ENCODE measurements at places on chromosomes 7 and 10.

DNA sequence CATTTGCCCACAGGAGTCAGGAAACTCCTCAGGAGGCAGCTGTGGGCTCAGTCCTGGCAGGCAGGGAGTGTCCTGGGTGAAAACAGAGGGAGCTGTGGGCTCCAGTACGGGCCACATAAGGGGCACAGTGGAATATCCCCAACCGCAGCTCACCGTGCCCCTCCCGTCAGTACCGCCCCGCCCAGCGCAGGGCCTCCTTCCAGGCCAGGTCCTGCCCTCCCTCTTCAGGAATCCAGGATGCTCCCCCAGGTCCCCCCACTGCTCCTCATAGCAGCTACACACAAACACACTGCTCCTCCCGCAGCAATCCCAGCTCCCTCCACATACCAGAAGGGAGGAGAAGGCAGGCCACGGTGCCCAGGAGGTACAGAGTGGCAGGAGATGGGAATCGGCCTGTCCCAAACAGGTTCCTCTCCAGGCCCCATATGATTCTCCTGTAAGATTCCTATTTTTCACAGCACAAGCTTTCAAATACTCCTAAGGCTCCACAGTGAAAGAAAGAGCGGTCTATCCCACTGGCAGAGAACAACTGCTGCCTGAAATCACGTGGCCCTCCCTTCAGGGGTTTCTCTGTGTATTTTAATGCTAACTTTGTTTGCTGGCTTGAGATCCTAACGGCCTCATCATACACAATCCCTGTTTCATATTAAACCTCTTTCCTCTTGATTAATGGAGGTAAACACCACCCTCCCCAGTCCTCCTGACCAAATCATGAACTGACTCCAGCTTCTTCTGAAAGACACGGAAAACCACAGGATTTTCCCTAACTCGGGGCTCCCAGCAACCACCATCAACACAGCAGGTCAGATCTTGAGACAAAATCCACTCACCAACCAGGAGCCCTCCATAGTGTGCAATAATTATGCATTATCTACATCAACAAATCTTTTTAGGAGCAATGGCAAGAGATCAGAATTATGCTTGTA lies 178.7 kb downstream of the TNS3 start:
- no peak for DNase-seq

GRCh38 chr7:71404726-71405345 lies 272.9 kb downstream of the GALNT17 start:
- no peak for DNase-seq

GRCh38 chr7:130721486-130722277 lies 12.3 kb downstream of the KLF14 start:
- DNase-seq = peak; percentile 5

DNA sequence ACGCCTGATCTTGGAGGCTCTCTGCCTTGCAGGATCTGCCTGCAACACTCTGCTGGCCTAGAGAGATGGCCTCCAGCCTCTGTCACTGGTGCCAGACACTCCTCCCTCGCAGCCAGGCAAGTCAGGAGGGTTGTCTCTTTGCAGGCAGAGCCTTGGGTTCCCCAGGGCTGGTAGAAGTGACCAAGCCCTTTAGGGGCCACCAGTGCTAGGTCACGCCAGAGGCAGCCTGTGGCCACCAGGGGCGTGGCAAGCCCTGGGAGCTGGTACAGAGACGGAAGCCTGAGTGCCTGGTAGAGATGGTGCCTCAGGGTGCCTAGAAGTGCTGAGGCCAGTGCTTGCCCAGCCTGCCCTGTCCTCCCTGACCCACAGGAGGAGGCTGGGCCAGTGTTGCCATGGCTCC lies 9.1 kb downstream of the ADCYAP1R1 start:
- DNase-seq = no peak

- DNase-seq = no peak
These were observed 57.5 kb upstream of the MGAM2 start for GRCh38 chr7:142053988-142054387.

GRCh38 chr10:129514568-129515451 lies 47.8 kb downstream of the MGMT start:
- no peak for DNase-seq

DNA sequence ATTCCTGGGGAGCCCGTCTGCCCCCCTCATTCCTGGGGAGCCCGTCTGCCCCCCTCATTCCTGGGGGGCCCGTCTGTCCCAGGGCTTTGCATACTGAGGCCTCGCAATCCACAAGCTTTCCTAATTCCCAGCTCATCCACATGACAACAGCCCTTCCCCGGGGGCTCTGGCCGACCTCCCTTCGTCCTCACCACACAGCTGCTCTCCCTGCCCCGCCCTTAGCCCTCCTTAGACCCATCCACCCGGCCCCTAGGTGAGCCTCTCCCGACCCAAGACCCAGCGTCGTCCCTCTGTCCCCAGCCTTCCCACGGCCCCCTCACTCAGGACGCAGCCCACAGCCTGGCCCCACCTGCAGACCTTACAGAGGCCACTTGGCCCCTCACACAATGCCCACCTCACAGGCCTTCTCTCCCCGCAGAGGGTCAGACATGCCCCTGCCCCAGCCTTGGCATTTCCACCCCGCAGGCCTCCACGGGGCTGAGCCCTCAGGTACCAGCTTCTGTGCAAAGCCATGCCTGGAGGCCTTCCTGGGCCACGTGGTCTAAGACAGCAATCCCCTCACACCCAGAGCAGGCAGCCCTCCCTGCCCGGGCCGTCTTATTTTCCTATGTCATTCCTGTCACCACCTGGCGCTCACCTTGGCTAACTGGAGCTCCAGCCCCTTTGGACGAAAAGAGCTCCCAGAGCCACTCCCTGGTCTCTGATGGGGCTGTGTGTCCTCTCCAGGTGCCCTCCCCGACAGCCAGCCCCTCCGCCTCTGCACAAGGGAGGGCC lies 3.5 kb upstream of the FAM20C start:
- DNase-seq = no peak

DNA sequence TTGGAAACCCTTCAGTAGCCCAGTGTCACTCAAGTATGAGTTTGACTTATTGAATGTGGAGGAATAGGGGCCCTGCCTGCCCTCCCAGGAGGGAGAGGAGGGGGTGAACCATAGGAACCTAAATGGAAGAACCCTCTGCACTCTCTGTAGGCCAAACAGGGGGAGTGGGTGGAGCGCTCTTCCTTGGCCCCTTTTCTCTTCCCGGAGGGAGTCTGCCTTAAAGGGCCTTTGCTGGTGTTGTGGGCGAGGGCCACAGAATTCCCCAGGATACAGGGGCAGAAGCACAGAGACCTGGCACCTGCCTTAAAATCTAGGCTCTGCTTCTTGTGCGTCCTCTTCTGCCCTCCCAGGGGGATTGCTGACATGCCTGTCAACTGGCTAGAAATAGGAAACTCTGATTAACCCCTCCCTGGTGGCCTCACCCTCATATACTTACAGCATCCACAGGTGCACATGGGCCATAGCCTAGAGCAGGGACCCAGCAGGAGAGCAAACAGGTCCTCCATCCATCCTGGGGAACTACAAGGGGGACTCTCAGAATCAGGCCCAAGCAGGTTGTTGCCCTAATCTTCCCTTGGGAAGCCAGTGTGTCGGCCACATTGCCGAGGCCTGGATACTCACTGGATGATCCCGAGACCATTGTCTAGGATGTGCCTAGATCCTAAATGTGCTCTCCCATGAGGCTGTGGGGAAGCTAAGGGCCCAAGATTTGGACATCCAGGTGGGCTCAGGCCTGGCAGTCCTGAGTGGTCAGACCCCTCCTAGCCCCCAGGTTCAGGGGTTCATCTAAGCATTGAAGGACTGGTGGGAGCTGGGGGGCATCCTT lies 3.4 kb downstream of the TRIM8 start:
- DNase-seq = no peak

DNA sequence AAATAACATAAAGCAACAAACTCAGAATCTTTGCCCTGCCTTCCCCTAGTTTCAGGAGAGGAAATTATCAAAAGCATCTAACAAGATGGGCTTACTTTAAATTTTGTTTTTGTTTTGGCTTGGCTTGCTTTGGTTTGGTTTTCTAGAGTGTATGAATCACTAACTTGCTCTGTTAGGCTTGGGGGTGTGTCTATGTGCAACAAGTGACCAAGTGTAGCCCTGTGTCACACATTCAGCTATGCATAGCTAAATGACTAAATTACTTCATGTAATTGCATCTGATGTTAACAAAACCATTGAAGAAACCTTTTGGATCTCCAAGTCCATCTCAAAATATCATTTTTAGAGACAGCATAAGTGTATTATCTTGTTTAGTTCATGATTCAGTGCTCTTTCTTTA lies 251.0 kb downstream of the TFEC start:
- no peak for DNase-seq

GRCh38 chr10:103838070-103838395 lies 17.3 kb downstream of the SH3PXD2A start:
- DNase-seq = no peak

DNA sequence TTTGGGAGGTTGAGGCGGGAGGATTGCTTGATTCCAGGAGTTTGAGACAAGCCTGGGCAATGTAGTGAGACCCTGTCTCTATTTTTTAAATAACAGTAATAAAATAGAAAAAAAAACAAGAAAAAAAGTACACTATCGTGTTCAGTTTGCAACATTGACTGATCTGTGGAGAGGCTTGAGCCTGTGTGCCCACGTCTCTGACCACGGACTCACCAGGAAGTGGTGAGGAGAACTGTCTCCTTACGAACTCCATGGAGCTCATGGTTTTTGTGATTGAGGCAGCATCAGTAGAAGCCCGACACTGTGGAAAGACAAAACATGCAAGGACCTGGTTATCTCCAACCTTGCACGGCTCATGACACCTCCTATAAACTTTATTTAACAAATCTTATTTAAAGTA lies 23.9 kb upstream of the DNAJB6 start:
- no peak for DNase-seq

- DNase-seq = no peak
These were observed 129.6 kb downstream of the CNOT4 start for GRCh38 chr7:135380351-135380750.

- no peak for DNase-seq
These were observed 258.6 kb upstream of the MKI67 start for GRCh38 chr10:128384831-128385230.

DNA sequence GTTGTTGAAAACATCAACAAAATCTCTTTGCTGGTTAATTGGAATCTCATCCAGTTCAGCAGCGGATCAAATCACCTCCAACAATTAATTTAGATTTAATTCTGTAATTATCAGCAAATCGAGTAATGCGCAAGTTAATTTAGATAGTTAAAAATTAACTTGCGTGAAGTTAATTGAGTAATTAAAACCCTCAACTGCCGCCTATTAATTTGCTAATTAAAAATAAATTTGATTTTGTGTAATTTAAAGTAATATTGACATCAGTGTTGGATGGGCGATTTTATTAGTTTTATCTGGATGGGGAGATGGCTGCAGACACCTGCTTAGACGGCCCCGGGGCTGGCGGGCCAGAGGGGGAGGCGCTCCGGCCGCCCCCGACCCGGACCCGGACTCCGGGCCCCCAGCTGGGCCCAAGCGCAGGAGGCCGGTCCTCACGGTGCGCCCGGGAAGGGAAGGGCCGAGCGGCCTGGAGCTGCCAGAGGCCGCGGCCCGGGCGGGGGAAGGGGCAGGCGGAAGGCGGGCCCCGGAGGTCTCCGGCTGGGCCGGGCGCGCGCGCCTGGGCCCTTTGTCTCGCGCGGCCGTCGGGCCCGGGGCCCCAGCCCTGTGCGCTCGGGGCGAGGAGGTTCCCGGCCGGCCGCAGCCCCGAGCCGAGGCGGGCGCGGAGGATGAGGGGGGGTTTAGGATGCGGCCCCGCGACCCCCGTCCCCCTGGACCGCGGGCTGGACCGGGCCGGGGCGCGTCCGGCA lies 3.3 kb upstream of the UNCX start:
- DNase-seq = no peak

Data from anterior cingulate cortex (tissue), 58 donors.